NCI-H2029 treated with DMSO at 0.1 percent for 48 hours (cell line): ENCODE measurements at places on chromosomes 12 and 14.

GRCh38 chr12:79615596-79616560 lies 74.9 kb downstream of the PAWR start:
- peak; percentile 21 for DNase-seq

DNA sequence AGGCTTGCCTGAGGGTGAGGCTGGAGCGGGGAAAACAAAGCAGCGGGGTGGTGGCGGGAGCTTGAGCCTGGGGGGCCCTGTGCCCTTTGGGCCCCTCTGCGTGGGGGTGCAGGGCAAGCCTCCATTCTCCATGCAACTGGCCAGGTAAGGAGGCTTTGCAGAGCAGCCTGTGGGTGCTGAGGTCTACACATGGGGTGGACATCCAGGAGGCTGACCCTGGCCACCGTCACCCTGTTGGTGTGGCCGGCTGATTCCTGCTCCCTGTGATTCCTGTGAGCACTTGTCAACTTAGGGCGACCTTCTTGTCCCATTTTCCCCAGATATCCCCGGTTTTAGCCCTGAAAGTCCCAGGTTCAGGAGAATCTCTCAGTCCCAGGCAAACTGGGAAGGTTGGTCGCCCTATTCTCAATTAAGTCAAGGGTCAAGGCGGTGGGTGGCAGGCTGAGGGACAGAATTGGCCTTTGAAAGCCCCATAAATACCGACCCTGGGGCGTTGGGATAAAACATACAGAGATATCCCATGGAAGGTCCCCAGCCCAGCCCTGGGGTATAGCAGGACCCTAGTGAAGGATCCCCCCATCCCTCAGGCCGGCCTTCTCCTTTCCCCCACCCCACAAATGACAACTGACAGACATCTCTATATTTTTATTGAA lies 70.5 kb downstream of the PRIMA1 start:
- no peak for DNase-seq

DNA sequence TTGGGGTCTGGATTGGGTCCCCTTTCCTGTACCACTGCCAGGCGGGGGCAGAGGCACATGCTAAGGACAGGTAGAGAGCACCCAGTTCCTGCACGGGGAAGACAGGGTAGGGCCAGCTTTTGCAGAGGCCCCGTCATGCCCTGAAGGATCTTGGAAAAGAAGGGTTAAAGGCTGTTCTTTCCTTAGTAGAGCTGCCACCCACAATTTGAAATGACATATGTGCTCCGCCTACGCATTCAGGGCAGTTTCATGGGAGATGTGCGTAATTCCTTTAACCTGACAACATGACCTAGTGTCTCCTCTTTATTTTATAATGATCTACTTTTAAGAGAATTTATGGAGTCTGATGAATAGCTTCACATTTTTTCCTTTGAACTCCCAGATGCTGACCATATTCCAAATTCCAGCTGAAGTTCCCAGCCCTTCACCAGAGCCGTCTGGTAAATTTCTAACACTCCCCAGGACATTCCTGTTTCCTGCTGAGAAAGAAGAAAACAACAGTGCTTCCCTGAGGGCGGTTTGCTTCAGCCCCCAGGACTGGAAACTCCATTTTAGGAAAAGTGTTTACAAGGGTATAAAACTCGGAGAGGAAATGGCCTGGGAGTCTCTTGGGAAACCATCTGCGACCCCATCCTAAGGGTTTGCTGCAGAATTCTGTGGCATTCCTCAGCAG lies 58.9 kb upstream of the PLEKHG3 start:
- DNase-seq: no peak

- DNase-seq: no peak
Observed at GRCh38 chr14:98966016-98966415, 306.0 kb downstream of the BCL11B start.
